Dorsolateral prefrontal cortex (tissue), 122 donors: ENCODE measurements at places on chromosomes 6 and 20. TPM values are rescaled to one million over a fixed set of nuclear protein-coding genes. Genes with fewer than 3 reads are reported as not detected.
A peak's percentile ranks its signal among the peaks of the same experiment; 100 is the strongest.

GRM4 gene
- 11.4 TPM for total RNA-seq

MOXD1 gene
- 18.5 TPM for total RNA-seq

DNAH8 gene
- total RNA-seq: 0.06 TPM

SLC13A3 gene
- 18.0 TPM for total RNA-seq

CST2 gene
- not detected for total RNA-seq

CCDC170 gene
- 1.5 TPM for total RNA-seq

SLC17A2 gene
- total RNA-seq: not detected

PRRT1 gene
- total RNA-seq: 53.9 TPM

HAO1 gene
- total RNA-seq: not detected

HLA-DMB gene
- total RNA-seq: 11.1 TPM

DNA sequence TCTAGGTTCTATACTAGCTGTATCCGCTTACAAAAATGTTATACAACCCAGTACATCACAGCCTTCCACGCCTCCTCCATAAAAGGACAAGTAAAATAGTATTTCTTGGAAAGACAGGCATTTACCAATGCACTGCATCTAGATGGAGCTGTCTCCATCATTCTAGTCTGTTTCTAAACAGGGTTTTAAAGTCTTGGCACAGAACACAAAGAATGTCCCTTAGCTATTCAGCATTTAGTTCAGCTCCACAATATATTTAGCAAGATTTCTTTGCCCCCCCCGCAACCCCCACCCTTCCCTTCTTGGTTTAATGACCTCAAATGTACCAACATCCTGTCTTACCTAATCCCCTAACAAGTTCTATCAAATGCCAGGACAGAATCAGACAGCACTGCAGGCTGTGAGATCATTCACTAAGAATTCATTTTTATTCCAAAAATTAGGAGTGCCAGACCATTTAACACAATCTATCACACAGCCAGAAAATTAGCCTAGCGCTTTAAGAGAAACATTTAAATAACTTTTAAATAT, 198.6 kb downstream of the BACH2 start:
- no peak for DNase-seq

GRCh38 chr20:227439-228105, 514 bp downstream of the DEFB129 start:
- no peak for DNase-seq

DNA sequence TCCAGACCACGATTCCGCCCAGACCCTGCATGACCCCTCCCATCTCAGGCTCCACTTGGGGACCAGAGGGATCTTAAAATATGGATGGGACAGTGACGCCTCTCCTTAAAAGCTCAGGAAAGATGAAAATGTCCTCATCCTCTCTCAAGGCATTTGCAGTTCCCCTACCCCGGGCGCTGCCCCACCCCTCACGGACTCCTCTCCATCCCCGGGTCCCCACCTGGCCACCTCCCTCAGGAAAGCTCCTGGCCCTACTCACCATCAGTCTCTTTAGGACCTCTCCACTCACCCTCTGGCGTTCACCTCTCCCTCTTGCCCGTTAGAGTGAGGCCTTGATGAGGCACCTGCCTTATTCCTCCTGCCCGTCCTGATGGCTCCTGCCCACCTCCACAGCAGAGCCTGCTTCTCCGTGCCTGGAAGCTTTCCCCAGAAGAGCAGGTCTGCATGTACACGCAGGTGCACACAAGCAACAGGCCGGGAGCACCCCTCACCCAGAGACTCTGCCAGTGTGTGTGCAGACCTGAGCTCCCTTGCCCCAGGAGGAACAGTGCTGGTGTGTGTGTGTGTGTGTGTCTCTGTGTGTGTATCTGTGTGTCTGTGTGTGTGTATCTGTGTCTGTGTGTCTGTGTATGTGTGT, 105.6 kb upstream of the NXT1 start:
- DNase-seq: no peak

DNA sequence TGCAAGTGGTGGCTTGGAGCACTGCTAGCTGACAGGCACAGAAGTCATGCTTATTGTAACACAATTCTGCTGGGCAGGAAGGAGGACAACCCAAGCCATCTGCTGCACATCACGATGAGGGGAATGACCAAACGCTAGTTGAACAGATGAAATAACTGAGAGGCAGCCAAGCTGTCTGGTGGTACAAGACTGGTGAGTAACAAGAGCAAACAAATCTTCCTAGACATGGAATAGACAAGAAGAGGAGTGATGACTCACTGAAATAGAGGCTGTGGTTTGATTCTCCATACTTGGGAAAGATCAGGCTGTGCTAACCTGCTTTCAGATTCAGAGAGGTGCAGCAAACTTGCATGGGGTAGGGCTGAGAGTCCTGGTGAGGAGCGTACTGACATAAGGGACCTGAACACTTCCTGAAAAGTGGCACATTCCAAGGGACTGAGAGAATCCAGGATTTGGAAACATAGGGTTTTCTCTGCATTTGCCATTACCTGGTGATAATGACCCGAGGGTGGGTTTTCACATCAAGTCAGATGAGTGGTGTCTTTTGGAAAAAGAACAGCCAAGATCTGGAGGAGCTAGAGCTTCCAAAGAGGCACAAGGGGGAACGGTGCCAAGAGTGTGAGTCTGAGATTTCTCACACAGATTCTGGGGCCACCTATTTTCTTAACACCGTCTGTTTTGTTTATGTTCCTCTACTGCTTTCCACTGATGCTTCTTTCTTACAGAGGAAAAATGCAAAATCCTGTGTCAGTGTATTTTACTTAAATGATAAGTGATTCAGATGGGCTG, 60.0 kb downstream of the PRL start:
- DNase-seq: no peak

DNA sequence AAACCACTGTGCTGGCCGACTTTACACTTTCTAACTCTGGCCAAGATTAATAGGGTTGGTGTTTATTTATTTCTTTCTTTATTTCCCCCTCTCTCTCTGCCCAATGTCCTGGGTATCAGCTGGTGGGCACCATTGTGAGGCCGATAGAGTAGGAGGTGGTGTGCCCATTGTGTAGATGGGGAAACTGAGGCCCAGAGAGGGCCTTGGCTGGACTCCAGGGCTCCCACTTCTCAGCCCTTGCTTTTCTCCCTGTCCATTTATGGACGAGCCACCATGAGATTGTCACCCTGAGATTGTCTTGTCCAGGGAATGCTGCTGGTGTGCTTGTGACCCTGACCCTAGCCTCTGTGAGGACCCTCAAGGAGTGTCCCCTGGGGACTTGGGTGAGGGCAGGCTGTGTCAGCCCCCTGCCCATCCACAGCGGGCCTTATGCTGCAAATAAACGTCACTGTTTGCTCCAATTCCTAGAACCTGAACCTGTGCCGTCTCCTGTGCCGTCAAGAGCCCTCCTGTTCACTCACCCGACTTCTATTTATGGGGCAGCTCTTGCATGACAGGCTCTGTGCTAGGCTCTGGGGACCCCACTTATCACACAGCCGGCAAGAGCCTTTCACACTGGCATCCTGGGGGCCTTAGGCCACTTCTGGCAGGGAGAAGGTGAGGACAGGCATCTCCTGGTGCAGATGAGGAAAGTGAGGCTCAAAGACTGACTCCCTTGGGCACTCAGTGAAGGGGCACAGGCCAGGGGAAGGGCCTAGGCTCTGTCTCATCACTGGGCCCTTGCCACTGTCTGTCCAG, 24.8 kb downstream of the SUN5 start:
- no peak for DNase-seq

DNA sequence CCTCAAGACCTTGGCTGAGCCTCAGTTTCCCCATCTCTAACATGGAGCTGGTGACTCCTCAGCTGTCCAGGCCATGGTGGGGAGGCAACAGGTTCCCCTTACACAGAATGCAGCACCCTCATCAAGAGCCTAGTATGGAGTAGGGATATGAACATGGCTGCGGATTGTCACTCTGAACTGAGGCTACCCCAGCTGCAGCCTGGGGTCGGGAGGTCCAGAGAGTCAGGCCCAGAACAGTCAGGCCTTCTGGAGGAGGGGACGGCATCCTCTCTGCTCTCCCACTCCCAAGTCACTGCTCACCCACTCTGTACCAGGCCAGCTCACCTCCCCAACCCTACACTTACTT, 1.4 kb upstream of the FOXS1 start:
- no peak for DNase-seq

GRCh38 chr6:124753001-124753400, 209.2 kb upstream of the RNF217 start:
- no peak for DNase-seq

DNA sequence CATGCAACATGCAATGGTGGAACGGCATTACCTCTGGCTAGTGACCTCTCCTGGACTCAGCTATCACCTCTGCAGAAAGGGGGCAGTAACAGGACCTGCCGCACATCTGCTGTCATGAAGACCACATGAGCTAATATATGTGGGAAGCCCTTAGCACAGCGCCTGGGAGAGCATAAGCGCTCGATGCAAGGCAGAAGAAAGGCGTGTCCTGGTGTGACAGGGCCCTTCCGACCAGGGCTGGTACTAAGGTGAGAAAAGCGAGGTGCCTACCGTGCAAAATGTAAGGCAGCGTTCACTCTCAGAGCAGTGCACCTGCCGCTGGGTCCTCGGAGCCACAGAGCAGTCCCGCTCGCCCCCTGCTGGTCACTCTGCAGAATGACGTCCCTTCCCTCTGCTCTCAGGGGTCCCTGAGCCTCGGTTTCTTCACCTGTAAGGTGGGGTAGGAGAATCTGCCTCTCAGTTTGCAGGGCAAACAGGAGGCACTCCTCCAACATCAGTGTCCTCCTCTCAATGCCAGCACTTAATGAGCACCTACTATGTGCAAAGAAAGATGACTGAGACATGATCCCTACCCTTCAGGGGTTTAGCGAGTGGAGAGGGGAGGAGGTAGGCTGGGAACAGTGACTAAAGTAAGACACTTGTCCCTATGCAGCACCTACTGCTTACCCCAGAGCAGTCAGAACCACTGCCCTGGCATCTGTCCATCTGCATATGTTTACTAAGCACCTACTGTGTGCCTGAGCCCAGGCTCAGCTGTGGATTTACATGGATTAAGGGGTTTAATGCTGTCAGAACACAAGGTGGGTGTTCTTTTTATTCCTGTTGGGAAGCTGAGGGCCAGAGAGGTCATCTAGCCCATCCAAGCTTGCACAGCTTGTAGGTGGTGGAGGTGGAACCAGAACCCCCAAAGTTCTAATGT, 41.1 kb upstream of the PTGIS start:
- peak; percentile 33 for DNase-seq

- DNase-seq: peak; percentile 73
These were observed 826 bp upstream of the PYGB start for GRCh38 chr20:25247000-25247517.

- DNase-seq: no peak
These were observed 225.7 kb downstream of the HAO1 start for GRCh38 chr20:7714549-7714948.

DNA sequence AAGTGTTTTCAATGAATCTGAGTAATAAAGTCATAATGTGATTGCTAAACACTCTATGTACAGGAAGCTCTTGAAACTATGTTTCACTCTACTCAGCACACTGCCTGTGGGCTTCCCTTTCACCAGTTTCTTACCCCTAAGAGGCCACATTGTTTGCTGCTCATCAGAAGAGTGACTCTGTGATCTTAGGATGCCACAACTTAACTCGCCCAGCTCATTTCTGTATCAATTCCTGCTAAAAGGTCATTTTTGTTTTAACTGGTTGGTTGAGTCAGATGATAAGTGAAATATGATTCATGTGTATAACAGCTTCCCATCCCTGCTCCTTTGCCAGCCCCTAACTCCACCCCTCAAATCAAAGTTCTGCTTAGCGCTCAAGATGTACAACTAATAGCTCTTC, 9.8 kb upstream of the NDUFAF4 start:
- no peak for DNase-seq

GRCh38 chr20:25336561-25337422, 53.8 kb downstream of the ABHD12 start:
- DNase-seq: no peak

- no peak for DNase-seq
These were observed 35.6 kb downstream of the CNKSR3 start for GRCh38 chr6:154474648-154475428.

DNA sequence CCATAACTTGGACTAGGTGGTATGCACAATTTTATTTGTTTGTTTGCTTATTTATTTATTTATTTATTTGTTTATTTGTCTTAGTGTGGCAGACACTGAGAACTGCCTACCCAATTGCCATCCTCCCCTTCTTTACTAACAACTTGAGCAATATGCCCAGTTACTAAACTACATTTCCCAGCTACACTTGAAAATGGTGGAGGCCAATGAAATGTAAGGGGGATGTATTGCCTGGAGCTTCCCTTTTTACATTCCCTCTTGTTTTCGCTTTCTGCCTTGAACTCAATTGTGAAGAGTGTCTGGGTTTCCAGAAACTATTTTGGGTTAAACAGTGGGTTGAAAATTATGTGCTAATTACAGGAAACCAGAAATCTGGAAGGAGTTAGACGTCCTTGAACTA, 152.7 kb upstream of the FKBP1C start:
- no peak for DNase-seq

- DNase-seq: no peak
These were observed 7.3 kb downstream of the PTGIS start for GRCh38 chr20:49560646-49561045.

GRCh38 chr20:8414586-8415274, 282.7 kb downstream of the PLCB1 start:
- DNase-seq: no peak

DNA sequence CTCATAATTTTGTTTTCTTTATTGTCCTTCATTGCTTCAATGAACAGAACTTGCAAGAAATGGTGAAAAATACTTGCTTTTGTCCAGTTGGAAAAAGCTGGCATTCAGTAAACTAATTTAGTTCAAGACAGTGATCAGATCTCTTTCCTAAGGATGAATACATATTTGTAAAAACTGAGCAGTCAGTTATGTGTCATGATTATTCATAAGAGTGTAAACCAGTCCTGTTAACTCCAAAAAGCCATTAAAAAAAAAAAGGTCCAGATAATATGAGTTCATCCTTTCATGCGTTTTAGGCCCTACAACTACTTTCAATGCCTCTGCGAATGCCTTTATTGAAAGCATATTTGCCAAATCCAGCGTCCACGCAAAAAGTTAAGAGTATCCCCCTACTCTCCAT, 609 bp downstream of the PGM3 start:
- no peak for DNase-seq

DNA sequence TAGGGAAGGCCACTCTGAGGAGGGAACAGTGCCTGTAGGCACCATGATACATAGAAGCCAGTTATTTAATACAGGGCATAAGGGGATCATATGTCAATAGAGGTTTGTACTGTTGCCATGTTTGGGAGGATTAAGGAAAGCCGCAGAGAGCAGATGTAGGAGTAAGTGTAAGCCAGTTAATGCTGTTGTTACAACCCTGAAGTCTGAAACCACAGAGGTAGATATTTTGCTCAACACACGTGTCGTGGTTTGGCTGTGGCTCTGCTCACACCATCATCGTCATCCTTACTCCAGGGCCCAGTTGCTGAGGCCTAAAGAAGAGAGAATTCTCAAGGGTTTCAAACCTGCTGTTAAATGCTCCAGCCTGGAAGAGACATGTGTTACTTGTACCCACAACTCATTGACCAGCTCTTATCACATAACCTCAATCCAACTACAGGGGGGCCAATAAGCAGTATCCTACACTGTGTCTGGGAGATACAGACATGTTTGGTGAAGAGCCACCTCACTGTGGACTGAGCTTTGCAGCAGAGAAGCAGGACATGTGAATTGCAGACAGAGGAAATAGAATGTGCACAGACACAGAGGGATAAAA, 31.0 kb upstream of the PSMF1 start:
- DNase-seq: no peak
